Suppressor macrophage (primary cell): ENCODE measurements at places on chromosomes 13 and 19.

DNA sequence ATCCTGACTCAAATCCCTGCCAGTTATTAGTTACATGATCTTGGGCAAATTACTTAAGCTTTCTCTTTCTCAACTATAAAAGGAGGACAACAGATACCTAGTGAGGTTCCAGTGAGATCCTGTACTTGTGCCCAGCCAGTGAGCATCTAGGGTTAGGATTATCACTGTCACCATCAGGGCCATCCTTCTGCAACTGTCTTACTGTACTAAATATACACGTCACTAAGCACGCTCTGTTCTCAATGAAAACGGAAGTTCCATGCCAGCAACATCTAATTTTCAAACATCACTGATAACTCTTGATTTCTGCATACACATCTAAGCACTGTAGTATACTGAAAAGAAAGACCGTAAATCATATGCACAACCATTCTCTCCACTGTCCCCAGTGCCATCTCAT lies 70.0 kb downstream of the FOXO1 start:
- no peak for DNase-seq

- DNase-seq: no peak
Measured at GRCh38 chr19:30226464-30227011, 145.6 kb upstream of the ZNF536 start.

DNA sequence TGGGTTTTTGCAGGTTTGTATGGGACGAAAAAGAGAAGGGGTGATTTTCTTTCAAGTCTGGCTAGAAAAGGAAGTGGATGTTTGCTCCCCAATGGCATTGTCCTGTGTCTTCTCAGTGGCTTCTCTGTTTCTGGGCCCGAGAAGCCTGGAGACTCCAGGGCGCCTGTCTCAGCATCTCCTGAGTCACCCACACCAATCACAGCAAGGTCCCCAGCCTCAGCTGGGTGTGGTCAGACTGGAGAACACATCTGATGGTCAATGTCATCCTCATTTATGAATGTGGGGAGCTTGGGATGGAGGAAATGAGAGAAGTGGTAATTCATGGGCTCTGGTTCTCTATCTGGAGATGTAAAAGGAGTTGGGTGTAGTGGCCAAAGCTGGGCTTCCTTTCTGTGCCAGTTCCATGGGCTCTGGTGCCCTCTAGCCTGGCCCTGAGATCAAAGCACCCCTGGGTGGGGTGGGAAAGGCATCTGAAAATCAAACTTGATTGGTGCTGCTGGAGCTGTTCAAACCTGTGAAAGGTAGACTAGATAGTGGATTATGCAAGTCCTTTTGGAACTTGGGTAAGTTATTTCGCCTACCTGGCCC lies 13.4 kb downstream of the RASL11A start:
- DNase-seq: peak; percentile 67

DNA sequence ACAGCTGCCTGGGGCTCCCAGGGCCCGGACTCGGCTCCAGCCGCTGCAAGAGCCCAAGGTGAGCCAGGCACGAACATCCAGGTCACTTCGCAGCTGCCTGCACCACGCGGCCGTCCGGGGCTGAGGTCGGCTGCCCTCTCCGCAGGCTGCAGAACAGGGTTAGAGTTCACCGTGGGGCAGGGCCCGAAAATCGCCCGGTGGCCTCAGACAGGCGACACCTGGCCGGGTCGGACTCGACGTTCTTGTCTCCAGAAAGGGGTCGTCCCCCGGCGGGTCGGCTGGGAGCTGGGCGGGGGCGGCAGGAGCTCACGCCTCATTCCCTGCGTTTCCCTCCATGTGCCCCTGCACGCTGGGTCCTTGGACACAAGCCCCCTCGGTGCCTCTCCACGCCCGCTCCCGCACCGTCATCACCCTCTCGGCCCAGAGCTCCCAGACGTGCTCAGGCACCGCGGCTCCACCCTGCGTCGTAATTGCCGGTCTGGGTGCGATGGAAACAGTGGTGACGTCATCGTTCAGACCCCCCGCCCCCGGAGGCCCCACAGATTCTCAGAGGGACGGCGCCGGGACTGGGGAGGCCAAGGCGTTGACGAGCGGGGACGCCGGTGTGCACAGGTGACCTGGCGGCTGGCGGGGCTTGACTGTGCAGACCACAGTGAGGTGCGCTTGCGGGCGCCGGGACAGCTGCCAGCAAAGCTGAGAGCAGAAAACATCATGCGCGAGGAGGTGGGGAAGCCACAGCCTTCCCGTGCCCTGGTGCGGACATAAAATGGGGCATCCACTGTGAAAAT lies 4.0 kb upstream of the GRIN3B start:
- DNase-seq: peak; percentile 28

DNA sequence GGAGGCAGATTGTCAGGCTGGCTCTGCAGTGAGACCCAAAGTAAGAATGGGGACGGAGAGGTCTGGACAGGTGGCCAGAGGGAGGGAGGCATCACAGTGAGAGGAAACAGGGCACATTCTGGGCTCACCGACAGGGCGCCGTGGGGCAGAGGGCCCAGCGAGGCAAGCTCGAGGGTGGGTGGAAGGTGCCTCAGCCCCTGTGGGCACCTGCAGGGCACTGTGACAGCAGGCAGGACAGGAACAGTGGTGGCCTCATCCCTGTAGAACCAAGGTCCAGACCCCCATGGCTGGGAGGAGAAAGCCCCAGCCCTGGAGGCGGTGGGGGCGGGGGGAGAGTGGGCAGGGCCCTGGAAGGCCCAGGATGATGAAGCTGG lies 27.7 kb downstream of the PIP5K1C start:
- no peak for DNase-seq

DNA sequence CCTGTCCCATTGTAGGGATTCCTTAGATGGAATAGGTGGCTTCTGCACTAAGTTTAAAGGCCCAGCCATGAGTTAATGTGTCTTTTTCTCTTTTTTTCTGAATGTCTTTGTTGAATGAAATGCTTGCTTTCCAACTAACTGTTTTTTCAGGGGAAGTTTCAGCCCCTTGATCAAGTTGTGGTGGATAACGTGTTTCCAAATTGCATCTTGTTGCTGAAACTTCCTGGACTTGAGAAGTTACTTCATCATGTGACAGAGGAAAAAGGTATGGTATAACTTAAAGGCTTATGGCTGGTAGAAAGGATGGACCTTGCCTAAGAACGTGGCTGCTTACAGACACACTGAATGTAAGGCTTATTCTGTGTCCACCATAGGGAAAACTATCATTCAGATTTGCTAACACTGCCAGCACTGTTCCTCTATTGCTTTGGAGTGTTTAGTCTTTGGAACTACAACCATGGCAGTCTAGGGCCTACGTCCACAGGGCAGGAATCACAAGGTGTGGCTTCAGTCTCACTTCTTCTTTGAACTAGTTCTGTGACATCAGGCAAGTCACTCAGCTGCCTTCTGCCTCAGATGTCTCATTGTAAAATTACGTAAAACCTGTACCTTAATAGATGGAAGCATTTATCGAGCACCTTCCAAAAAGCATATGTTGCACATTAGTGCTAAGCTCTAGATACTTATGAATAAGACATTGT lies 25.3 kb downstream of the RNASEH2B start:
- peak; percentile 69 for DNase-seq

- DNase-seq: no peak
Measured at GRCh38 chr13:62167650-62168172, 752.1 kb upstream of the PCDH20 start.

- DNase-seq: peak; percentile 82
Measured at GRCh38 chr13:35356572-35356971, 119.9 kb downstream of the MAB21L1 start.

GRCh38 chr13:109857803-109858202 lies 71.4 kb upstream of the IRS2 start:
- no peak for DNase-seq

DNA sequence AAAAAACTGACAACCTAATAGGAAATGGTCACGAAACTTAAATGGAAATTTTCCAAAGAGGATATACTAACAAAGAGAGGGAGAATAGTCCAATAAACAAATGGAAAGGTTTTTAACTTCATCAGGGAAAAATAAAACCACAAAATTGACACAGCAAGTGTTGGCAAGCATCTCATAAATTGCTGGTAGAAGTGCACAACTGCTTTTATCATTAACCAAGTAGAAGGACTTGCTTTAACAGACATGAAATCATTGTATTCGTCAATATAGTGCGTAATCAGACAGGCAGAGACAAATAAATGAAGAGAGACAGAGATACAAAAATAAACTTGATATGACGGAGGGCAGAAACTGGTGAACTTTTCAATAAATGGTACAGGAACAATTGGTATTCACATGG lies 7.4 kb downstream of the TGDS start:
- no peak for DNase-seq

GRCh38 chr19:739998-740715 lies 10.8 kb upstream of the MISP start:
- no peak for DNase-seq

DNA sequence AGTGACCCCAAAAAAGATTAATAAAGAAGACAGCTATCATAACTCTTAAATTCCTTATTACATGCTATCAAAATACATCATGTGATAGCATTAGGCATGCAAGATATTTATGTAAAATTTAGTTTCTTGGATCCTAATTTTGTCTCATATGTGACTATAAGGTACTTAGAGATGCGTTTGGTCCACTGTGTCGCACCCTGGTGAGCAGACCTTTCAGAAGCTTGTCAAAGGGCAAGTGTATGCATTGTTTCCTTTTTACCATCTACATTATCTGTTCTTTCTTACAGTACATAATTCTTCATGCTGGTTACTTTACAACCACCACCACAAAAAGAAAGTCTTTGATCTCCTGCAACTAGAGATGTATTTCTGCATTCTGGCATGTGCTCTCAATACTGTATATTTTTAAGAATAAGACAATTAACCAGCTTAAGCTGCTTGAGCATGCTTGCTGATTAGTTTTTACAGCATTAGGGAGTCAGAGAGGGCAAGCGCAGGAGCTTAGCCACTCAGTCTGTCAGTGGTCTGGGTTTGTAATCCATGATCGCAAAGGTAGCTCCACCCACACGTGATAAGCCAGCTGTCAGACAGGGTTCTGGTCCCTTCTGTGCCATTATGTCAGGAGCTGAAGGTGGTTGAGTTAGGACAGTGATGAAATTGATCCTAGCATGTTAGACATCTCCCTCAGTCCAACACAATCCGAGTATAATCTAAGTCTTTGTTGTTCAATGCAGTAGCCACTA lies 500.9 kb downstream of the MYO16 start:
- no peak for DNase-seq

DNA sequence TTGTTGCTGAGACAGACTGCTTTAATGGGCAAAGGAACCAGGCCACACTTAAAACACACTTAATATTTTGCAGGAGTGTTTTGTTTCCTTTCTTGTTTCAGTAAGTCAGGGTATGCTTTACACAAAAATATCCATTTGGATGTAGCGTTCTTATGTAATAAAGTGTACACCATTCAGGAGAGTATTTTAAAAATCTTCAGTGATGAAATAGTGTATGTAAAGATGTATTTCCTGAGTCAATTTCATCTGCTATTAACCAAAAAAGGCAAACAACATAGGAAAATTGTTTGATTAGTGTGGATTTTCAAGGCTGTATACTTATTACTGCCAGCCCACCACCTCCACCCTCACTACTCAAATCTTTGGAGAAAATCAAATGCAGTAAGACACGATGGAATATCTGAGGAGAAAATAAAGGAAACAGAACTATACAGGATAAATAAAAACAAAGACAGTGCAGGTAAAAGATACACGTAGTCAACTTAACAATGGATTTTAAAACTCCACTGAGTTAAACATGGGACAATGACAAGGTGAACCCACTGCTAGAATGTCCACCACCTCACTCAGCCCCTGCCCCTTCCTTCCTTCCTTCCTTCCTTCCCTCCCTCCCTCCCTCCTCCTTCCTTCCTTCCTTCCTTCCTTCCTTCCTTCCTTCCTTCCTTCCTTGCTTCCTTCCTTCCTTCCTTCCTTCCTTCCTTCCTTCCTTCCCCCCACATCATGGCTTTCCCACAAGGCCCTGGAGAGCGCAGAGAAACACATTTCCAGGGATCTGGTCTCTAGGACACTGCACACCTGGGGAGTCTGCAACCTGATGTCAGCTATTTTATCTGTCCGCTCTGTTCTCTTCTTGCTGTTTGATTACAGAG lies 360.3 kb downstream of the IRS2 start:
- no peak for DNase-seq

- DNase-seq: no peak
Measured at GRCh38 chr19:49758292-49758691, 4.8 kb downstream of the TSKS start.

DNA sequence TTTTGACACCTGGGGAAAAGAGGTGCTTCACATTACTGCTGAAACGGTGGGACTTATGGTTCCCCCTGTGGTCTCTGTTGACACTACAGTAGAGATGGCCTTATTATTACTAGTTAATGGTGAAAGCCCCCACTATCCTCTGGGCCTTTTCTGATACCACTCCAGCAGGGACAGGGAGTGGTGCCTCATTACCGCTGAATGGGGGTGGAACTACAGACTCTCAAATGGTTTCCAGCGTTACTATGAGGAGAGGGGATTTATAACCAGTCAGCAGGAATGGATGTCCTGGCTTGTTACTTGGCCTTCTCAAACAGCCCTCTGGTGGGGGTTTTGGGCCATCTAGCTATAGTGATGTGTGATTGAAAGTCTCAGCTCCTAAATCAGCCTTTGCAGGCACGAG lies 96.7 kb upstream of the DIAPH3 start:
- DNase-seq: no peak

- no peak for DNase-seq
Measured at GRCh38 chr13:98150832-98151479, 8.1 kb downstream of the FARP1 start.

DNA sequence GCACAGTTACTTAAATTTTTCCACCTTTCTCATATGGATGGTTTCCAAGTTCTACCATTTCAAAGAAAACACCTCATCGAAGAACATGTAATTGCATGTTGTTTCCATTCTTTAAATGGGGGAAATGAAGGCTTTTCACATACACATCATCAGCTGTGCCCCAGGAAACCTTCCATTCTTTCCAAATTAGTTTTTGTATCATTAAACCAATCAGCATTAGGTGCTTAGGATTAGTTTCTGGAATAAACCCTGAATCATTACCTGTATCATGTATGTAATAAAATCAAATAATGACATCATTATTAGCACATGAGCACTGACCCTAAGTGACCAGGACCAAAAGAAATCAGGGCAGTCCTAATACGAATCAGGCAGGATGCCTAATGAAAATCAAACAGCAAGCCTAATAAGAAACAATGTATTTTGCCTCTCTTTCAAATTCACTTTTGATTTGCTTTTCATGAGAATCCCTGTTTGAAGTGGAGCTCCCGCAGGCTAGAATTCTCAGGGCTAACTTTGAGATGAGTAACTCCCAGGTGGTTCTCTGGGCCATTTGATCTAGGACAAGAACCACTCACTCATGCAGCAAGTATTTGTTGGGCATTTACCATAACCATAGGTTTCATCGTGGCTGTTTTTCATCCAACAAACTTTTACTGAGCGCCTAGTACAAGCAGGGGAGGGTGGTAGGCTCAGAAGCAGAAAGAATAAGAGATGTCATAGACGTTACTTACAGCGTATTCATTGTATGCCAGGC lies 89.2 kb downstream of the MZT1 start:
- no peak for DNase-seq

DNA sequence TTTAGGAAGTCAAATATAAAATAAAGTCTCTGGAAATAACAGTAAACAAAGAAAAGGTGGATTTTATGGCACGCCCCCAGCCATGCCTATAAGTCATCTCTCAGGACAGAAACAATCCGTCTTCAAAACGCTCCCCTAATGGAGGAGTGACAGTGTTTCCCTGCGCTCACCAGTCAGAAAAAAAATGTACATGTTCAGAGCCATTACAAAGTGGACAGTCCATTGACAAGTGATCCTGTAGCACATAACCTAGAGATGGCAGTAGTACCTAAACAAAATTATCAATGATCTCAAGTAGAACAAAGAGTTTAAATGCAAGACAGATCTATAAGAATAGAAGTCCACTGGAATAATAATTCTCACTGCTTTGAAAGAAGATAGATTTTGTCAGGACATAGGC lies 891.7 kb upstream of the MIR17HG start:
- no peak for DNase-seq
